ENCODE measurements at places on chromosomes 1 and 21.

GRCh38 chr1:243575070-243575469 is 275.0 kb downstream of the AKT3 start:
- DNase-seq = no peak

GRCh38 chr1:40659649-40659947 is 5.9 kb downstream of the RIMS3 start:
- no peak for DNase-seq

- DNase-seq = no peak
Observed at GRCh38 chr1:82065916-82066315, 265.2 kb downstream of the ADGRL2 start.

DNA sequence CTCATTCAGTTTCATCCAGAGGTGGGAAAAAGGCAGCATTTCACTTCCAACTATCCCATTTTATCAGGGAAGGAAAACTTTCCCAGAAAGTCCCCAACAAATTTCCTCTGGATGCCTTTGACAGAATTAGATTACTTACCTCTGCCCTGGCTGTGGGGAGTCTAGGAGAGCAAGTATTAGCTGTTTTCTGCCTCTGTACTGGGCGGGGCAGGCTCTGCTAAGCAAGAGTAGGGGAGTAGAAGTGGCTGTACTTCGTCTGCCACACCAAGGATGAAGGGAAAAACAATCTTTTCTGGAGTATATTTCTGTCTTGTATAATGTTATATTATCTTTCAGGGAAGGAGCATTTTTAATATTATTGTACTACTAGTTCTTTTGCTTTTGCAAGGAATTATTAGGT is 78.5 kb downstream of the FNBP1L start:
- no peak for DNase-seq

DNA sequence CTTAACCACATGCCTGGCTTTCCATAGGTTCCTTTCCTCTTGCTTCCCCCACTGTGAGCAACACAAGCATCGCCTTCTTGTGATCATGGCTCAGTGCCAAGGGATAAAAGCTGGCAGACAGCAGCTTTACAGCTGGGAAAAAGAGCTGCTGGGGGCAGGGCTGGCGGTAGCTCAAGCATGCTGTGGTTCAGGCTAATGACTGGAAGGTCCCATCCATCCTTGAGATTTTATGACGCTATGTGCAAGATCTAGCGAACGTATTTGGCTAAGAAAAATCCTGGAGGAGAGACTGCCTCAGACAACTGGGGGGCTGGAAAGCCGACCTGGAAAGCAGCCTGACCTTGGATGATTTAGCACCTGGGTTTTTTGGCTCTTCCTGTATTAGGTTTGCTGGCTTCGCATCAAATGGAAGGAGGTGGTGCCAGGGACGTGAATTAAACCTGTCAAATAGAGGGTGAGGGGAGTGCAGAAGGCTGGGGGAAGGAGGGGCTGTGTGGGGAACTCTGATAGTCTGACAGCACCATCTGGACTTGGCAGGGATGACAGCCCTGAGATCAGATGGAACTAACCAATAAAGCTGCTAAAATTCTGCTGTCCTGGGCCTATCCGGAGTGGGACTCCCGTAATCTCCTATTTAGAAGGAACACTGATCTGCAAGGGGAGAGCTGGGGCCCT is 34.8 kb downstream of the ZMYND12 start:
- DNase-seq = no peak

GRCh38 chr1:91507328-91507727 is 6.7 kb downstream of the CDC7 start:
- no peak for DNase-seq

DNA sequence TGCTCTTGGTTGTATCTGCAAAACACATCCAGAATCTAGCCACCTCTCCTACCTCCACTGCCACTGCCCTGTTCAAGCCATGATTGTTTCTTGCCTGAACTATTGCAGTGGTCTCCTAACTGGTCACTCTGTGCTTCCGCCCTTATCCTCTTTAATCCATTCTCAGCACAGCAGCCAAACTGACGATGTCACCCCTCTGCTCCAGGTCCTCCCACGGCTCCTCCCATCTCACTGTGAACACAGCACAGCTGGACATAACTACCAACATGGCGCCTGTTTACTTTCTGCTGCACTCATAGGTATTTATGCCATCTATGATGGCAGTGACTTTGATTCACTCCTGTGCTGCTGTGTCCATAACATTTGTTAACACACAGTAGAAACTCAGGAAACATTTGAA is 406.7 kb downstream of the DISC1 start:
- no peak for DNase-seq

GRCh38 chr1:150017206-150017750 is 6.8 kb upstream of the OTUD7B start:
- no peak for DNase-seq

All from GM13977 (cell line).